ENCODE measurements at places on chromosomes 6 and 20. TPM values are rescaled to one million over a fixed set of nuclear protein-coding genes. Genes with fewer than 3 reads are reported as not detected.

The LRRC1 gene
- total RNA-seq, result 6.1 TPM

The SIM1 gene
- total RNA-seq, result not detected

The NKX2-4 gene
- not detected for total RNA-seq

The DDX39B gene
- total RNA-seq, result 382 TPM

The JARID2 gene
- total RNA-seq, result 10.1 TPM

The TRERF1 gene
- total RNA-seq, result 6.9 TPM

The L3MBTL3 gene
- total RNA-seq, result 3.1 TPM

The GRM1 gene
- total RNA-seq, result 0.03 TPM

The SLC24A3 gene
- 0.02 TPM for total RNA-seq

The ROS1 gene
- total RNA-seq, result 0.21 TPM

Measured in A549 treated with AZD2906 at 1 μM for 4 hours (cell line).